ENCODE measurements at places on chromosomes 16 and 17.

GRCh38 chr16:84868829-84869472, 49.2 kb downstream of the CRISPLD2 start:
- H3K4me1 ChIP-seq = no peaks in the 10 kb centered on the region
- H3K27ac ChIP-seq = no peak overlapping the region

DNA sequence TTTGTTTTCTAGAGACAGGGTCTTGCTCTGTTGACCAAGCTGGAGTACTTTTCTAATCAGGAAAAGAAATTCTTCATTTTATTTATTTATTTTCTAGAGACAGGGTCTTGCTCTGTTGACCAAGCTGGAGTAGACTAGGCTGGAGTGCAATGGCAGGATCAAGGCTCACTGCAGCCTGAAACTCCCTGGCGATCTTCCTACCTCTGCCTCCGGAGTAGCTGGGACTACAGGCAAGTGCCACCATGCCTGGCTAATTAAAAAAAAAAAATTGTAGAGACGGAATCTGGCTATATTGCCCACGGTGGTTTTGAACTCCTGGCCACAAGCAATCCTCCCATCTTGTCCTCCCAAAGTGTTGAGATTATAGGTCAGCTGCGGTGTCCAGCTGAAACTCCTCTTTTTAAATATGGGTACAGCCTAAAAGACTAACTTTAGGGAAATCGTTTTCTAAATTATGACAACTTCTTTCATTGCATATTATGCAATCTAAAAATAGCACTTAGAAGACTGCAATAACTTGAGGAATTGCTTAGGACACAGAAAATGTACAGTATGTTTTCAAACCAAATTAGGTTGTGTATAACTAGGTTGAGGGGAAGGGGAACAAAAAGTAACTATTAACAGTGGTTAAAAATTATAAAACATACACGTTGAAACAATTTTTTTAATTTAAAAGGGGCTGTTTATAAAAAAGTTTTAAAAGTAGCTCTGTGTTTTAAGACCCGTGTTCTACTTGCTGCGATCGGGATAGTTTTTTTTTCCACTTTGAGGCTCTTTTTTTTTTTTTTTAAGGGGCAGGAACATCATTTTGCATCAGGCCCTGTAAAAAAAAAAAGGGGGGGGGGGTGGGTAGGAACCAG, 4.7 kb downstream of the PRAC1 start:
- H3K4me3 ChIP-seq = no peak overlapping the region
- H3K4me1 ChIP-seq = no peaks in the 10 kb centered on the region
- no peak for DNase-seq
- no peaks in the 10 kb centered on the region for H3K36me3 ChIP-seq
- H3K27ac ChIP-seq = no peak overlapping the region

DNA sequence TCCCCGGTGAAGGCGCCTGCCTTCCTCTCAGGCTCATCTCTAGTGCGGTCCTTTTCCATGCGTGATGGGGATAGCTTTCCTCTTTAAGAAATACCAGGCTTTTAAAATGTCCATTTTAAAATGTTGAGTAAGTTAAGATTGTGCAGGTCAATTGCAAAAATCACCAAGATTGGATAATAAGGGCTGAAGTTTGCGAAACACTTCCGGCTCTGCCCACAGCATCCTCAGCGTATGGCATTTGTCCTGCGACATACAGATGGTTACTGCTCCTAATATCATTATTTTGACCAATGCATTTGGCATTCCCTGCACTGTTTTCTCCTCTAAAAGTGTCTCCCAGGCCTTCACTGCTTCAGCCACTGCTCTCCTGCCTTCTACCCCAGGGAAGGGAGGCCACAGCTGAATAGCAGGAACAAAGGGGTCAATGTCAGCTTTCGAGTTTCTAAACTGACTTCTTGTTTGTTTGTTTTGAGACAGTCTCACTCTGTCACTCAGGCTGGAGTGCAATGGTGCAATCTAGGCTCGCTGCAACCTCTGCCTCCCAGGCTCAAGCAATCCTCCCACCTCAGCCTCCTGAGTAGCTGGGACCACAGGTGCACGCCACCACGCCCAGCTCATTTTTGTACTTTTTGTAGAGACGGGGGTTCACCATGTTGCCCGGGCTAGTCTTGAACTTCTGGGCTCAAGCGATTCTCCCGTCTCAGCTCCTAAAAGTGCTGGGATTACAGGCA, 91.9 kb downstream of the CRISPLD2 start:
- no peak overlapping the region for H3K4me3 ChIP-seq
- no peak for DNase-seq
- H3K27ac ChIP-seq = no peak overlapping the region
- no peaks in the 10 kb centered on the region for H3K36me3 ChIP-seq
- H3K4me1 ChIP-seq = no peaks in the 10 kb centered on the region

GRCh38 chr17:17216776-17217175, 10.6 kb upstream of the PLD6 start:
- H3K27me3 ChIP-seq = no peaks in the 10 kb centered on the region
- no peak for DNase-seq
- H3K4me3 ChIP-seq = no peak overlapping the region
- peaks cover 5% of the 10 kb centered on the region for H3K36me3 ChIP-seq

DNA sequence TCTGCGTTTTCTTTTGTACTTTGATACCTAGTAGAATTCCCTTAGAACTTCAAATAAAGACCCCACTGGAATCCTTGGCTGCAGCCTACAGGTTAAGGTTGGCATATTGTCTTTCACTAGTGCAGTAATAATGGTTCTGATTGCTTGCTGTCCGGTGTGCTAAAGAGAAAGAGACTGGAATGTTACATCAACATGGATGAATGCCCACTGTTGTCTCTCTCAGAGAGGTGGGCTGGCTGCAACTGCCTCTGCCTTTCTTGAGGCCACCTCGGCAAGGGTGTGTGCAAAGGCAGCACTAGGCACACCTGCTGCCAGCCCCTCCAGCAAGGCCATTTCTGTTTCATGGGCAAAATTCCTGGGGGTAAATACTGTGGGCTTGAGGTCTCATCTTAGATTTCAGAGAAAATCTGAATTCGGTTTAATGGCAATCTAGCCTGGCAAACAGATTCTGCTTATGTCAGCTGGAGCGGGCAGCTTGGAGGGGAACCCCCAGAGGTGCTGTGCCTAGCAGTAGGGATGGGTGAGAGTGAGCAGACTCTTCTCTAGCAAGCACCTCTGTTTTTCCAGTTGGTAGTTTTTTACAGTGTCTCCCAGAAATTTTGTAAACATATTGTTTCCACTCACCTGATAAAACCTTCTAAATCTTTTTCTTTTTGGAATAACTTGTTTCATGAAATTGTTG, 54.0 kb downstream of the MRTFB start:
- no peak for DNase-seq
- no peak overlapping the region for H3K4me3 ChIP-seq
- H3K27ac ChIP-seq = no peak overlapping the region
- H3K27me3 ChIP-seq = no peaks in the 10 kb centered on the region
- H3K4me1 ChIP-seq = peaks cover 8% of the 10 kb centered on the region
